ENCODE measurements at places on chromosomes 1 and 21. TPM values are rescaled to one million over a fixed set of nuclear protein-coding genes. Genes with fewer than 3 reads are reported as not detected.
A peak's percentile ranks its signal among the peaks of the same experiment; 100 is the strongest.

DNA sequence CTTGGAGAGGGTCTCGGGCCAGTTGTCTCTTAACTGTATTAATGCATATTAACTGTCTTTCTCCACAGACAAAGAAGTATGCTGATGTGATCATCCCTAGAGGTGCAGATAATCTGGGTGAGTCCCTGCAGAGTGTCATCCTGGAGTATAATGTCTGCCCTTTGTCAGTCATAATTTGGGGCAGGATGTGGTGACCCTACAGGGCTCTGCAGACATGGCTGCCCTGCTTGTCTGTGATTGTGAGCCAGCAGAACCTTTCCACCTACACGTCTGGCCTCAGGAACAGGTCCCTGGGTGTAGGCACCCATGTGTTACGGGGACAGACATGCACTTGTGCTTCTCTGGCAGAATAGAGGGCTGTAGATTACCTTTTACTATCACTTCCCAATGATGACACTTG, 78.4 kb downstream of the UCK2 start:
- no peak overlapping the region for H3K27ac ChIP-seq
- H3K4me1 ChIP-seq: no peaks in the 10 kb centered on the region
- H3K4me3 ChIP-seq: no peak overlapping the region
- no peaks in the 10 kb centered on the region for H3K27me3 ChIP-seq
- DNase-seq: no peak

DNA sequence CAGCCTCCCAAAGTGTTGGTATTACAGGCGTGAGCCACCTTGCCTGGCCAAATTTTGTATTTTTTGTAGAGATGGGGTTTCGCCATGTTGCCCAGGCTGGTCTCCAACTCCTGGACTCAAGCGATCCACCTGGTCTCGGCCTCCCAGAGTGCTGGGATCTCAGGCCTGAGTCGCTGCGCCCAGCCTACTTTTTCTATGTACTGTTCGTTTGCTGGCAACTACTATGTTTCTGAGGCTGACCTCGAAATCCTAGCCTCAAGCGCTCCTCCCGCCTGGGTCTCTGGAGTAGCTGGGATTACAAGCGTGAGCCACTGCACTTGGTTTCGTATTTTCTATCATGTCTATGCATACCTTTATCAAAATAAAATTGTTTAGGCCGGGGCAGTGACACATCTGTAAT, 675 bp upstream of the TEKT2 start:
- H3K36me3 ChIP-seq: no peaks in the 10 kb centered on the region
- H3K4me1 ChIP-seq: no peaks in the 10 kb centered on the region
- H3K27me3 ChIP-seq: no peaks in the 10 kb centered on the region
- no peak overlapping the region for H3K27ac ChIP-seq

- DNase-seq: no peak
- no peaks in the 10 kb centered on the region for H3K36me3 ChIP-seq
- H3K27ac ChIP-seq: no peak overlapping the region
- H3K4me1 ChIP-seq: no peaks in the 10 kb centered on the region
- no peak overlapping the region for H3K4me3 ChIP-seq
Measured at GRCh38 chr1:56535362-56535761, 44.0 kb downstream of the PLPP3 start.

DNA sequence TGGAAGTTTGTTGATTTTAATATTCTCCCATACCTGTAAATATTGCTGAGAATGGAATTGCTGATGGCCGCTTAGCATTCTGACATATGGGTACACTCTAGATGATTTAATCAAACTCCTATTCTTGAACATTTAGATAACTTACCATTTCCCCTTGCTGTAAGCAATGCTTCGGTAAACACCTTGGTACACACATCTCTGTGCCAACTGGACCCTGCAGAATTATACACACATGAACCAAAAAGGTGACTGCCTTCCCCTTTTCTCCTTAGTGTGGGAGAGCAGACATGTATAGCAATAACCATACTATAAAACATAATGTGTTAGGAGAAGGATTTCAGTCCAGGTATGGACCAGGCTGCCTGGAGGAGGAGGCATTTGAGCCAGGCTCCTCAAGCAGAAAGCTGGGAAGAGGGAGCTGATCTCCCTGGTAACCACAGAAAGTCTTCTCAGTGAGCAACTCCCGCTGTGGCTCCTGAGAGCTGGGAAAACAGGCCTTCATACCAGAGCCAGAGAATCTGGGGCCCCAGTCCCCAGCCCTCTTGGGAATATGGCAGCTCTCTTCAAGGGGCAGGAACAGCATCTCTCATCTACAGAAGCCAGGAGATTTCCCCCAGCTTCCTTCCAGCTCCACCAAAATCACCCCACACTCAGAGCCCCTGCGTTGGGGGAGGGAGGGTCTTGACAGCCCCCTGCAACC, 33.9 kb upstream of the CSF1 start:
- no peak overlapping the region for H3K27ac ChIP-seq
- no peak for DNase-seq
- H3K4me3 ChIP-seq: no peak overlapping the region
- no peaks in the 10 kb centered on the region for H3K36me3 ChIP-seq

GRCh38 chr1:224459966-224460365, 25.4 kb upstream of the WDR26 start:
- no peaks in the 10 kb centered on the region for H3K27me3 ChIP-seq
- DNase-seq: no peak
- no peak overlapping the region for H3K27ac ChIP-seq

DNA sequence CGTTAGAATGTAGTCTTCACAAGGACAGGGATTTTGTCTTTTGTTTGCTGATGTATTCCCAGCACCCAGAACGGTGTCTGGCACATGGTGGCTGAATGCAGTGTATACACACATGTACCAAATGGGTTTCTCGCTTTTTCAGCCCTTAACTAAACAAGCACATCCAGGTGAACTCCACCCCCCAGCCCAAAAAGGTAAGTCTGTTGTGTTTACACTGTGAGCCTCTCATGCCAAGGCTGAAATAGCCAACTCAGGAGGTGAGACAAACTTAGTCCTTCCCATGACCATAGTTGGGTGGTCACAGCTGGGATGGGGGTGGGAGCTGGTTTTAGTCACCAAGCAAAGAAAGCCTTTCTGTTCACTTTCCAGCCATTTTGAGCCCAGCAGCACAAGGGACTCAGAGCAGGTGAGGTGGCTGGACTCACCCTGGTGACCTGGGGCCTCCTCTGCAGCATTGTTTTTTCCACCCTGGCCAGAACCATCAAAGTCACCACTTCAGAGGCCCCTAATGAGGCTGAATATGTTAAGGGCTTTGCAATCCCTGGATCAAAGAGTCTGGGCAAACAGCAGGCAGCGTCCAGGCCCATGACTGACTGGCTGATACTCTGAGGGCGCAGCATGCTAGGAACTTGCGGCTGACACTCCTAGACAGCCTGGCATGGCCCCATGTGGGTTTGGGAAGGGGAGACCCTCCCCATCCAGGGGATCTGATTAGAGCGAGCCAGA, 8.7 kb downstream of the TENT5B start:
- H3K4me3 ChIP-seq: no peak overlapping the region
- H3K4me1 ChIP-seq: peaks cover 71% of the 10 kb centered on the region
- no peak for DNase-seq
- peak overlapping the region; percentile 1 for H3K27ac ChIP-seq
- no peaks in the 10 kb centered on the region for H3K27me3 ChIP-seq
- H3K36me3 ChIP-seq: no peaks in the 10 kb centered on the region

- H3K36me3 ChIP-seq: peaks cover 69% of the 10 kb centered on the region
- H3K27me3 ChIP-seq: no peaks in the 10 kb centered on the region
- H3K4me3 ChIP-seq: no peak overlapping the region
- peak overlapping the region; percentile 99 for H3K27ac ChIP-seq
- no peak for DNase-seq
Measured at GRCh38 chr1:8020032-8020431, 6.1 kb downstream of the ERRFI1 start.

GRCh38 chr1:20723159-20723536, 5.3 kb upstream of the KIF17 start:
- no peak for DNase-seq
- peaks cover 21% of the 10 kb centered on the region for H3K4me1 ChIP-seq
- no peaks in the 10 kb centered on the region for H3K36me3 ChIP-seq
- H3K27ac ChIP-seq: no peak overlapping the region
- no peaks in the 10 kb centered on the region for H3K27me3 ChIP-seq

DNA sequence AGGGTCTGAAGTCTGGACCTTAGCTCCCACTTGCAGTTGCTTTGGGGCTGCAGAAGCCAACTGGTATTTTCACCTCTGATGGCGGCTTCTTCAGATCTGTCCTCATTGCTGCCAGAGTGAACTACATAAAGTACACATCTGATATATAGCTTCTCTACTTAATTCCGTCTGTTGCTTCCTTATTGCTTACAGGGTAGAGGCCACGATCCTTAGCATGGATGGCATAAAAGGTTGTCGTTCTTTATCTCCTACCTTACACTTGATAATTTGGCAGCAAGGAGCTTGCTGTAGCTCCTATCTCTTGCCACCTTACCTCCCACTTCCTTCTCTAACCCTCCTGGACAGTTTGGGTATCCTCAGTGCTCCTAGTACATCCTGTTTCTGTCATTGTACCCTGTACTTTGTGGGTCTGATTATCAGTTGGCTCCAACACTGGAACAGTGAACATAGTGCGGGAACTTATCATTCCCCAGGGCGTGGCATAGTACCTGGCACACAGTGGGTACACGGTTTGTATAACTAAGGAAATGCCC, 30.9 kb upstream of the NBL1 start:
- H3K4me1 ChIP-seq: no peaks in the 10 kb centered on the region
- no peak overlapping the region for H3K4me3 ChIP-seq
- no peaks in the 10 kb centered on the region for H3K27me3 ChIP-seq
- DNase-seq: no peak

- no peak overlapping the region for H3K27ac ChIP-seq
- H3K4me3 ChIP-seq: no peak overlapping the region
- DNase-seq: no peak
- H3K27me3 ChIP-seq: 0 out of 2 replicates have a peak, but pooled peaks cover under 1% of the 10 kb centered on the region
- H3K36me3 ChIP-seq: no peaks in the 10 kb centered on the region
- H3K4me1 ChIP-seq: 0 out of 2 replicates have a peak, but pooled peaks cover 5% of the 10 kb centered on the region
Measured at GRCh38 chr21:17616831-17617230, 4.1 kb upstream of the BTG3 start.

GRCh38 chr1:3126756-3127678, 58.0 kb downstream of the PRDM16 start:
- no peak overlapping the region for H3K4me3 ChIP-seq
- DNase-seq: no peak
- H3K27ac ChIP-seq: no peak overlapping the region
- no peaks in the 10 kb centered on the region for H3K36me3 ChIP-seq
- H3K27me3 ChIP-seq: no peaks in the 10 kb centered on the region
- no peaks in the 10 kb centered on the region for H3K4me1 ChIP-seq

- H3K4me1 ChIP-seq: no peaks in the 10 kb centered on the region
- H3K27ac ChIP-seq: no peak overlapping the region
- H3K27me3 ChIP-seq: no peaks in the 10 kb centered on the region
- DNase-seq: no peak
Measured at GRCh38 chr1:25033828-25034705, 104.0 kb upstream of the RUNX3 start.

GRCh38 chr1:88175120-88175630, 508.9 kb upstream of the PKN2 start:
- no peak overlapping the region for H3K4me3 ChIP-seq
- DNase-seq: no peak
- no peak overlapping the region for H3K27ac ChIP-seq
- H3K27me3 ChIP-seq: no peaks in the 10 kb centered on the region
- H3K36me3 ChIP-seq: no peaks in the 10 kb centered on the region
- peaks cover 14% of the 10 kb centered on the region for H3K4me1 ChIP-seq

DNA sequence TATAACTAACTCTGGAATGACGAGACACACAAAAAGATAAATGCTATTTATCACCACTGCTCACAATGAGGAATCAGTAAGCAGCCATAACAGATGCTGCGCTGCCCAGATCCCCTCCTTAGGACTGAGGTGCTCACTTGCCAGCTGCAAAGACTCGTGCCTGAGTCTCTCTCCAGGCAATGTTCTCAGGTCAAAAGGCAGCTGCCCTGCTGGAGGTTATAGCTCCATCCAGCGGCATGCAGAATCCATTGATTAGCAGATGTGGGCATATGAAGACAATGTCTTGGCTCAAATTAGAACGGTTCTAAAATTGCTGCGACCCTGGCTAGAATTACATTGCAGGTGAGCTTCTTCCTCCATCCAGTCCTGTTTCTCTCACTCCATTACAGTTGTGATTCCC, 328.2 kb upstream of the CHRM3 start:
- H3K36me3 ChIP-seq: no peaks in the 10 kb centered on the region
- DNase-seq: no peak
- H3K27me3 ChIP-seq: no peaks in the 10 kb centered on the region
- no peaks in the 10 kb centered on the region for H3K4me1 ChIP-seq
- H3K27ac ChIP-seq: no peak overlapping the region
- H3K4me3 ChIP-seq: no peak overlapping the region

GRCh38 chr1:14712136-14712535, 113.7 kb downstream of the KAZN start:
- H3K27me3 ChIP-seq: peaks cover 45% of the 10 kb centered on the region
- no peaks in the 10 kb centered on the region for H3K4me1 ChIP-seq
- H3K27ac ChIP-seq: no peak overlapping the region
- H3K36me3 ChIP-seq: no peaks in the 10 kb centered on the region

DNA sequence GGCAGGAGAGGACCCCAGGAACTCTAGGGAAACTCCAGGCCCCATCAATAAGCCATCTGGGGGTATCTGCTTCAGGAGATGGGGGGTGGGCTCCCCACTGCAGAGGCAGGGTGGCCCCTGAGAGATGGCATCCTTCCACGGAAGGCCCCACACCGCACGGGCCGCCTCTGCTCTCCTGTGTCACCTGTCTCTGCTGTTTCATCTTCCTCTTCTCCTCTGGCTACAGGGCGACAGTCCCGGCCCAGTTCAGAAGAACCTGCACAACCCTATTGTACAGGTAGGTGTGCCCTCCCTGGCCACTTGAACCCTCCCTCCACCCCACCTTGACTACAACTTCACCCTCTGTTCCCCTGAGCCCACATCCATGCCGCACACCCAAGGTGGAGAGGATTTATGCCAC, 90.2 kb upstream of the TMEM51 start:
- H3K36me3 ChIP-seq: 0 out of 2 replicates have a peak, but pooled peaks cover 9% of the 10 kb centered on the region
- H3K4me1 ChIP-seq: peaks cover 6% of the 10 kb centered on the region
- no peak overlapping the region for H3K27ac ChIP-seq
- no peak for DNase-seq
- H3K4me3 ChIP-seq: no peak overlapping the region
- H3K27me3 ChIP-seq: no peaks in the 10 kb centered on the region

GRCh38 chr1:38839363-38839762, 20.2 kb downstream of the RRAGC start:
- no peak for DNase-seq
- no peaks in the 10 kb centered on the region for H3K27me3 ChIP-seq
- no peaks in the 10 kb centered on the region for H3K36me3 ChIP-seq
- H3K27ac ChIP-seq: no peak overlapping the region
- no peaks in the 10 kb centered on the region for H3K4me1 ChIP-seq

DNA sequence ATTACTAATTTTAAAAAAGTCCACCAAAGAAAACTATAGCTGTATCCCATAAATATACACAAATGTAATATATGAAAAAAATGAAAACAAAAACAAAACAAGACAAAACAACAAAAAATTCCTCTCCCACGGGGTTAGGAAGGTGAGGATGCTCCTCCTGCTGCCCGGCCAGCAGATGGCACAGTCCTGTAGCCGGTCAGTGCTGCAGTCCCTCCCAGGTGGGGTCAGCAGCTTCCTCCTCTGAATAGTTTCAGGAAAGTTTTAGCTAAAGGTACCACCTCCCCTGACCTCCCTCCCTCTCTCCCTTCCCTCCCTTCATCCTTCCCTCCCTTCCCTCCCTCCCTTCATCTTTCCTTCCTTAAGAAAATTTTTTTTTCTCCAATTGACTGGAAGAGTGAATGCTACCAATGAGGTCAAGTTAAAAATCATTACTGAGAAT, 67.8 kb upstream of the BCL10 start:
- no peak overlapping the region for H3K4me3 ChIP-seq
- H3K27ac ChIP-seq: no peak overlapping the region

Gene BEST4
- total RNA-seq: 0.52 TPM

Gene MAN1C1
- total RNA-seq: 1.2 TPM

Gene ANXA9
- total RNA-seq: 2.7 TPM

Gene FLG2
- total RNA-seq: not detected

Gene CD34
- total RNA-seq: 0.07 TPM

Gene HPCAL4
- total RNA-seq: 5.2 TPM

Gene HCN3
- 8.5 TPM for total RNA-seq

Gene SPATA17
- total RNA-seq: 2.5 TPM

Gene EPHA8
- 0.30 TPM for total RNA-seq

Gene PAQR7
- 13.1 TPM for total RNA-seq
